Activated CD4-positive, alpha-beta T cell treated with anti-CD3 and anti-CD28 coated beads for 36 hours (primary cell): ENCODE measurements at places on chromosomes 16 and 17.

- peaks cover 66% of the 10 kb centered on the region for H3K36me3 ChIP-seq
- H3K4me3 ChIP-seq, result peak overlapping the region; percentile 100
- peaks cover 36% of the 10 kb centered on the region for H3K4me1 ChIP-seq
- peaks cover 2% of the 10 kb centered on the region for H3K27me3 ChIP-seq
- H3K27ac ChIP-seq, result peak overlapping the region; percentile 100
Measured at GRCh38 chr17:58331815-58332777, 3.5 kb upstream of the TSPOAP1 start.

DNA sequence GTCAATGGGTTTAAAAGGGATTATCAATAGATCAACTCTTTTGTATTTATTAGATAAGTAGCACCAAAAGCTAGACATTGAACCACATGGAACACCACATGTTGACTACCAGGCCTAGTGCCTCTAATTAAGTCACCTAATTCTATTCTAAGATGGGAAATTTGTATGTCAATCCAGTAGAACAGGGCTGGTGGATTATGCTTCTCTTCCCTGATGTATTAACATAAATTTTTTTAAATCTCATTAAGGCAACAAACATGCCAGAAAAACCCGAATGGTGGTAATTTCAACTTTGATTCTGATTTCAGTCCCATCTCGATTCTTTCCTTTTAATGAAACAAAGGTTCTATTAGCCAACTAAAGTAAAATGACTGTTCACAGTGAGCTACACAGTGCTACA is 92.6 kb downstream of the KANSL1 start:
- H3K36me3 ChIP-seq, result peaks cover 1% of the 10 kb centered on the region
- no peak overlapping the region for H3K4me3 ChIP-seq

GRCh38 chr16:3654249-3654991 is at the start of gene DNASE1:
TSS of gene DNASE1 (plus strand) at chr16:3654691. CDS start at chr16:3655374, 683 bp downstream.
- peak; percentile 82 for DNase-seq
- peak within 1 kb of the TSS; percentile 34 for H3K27ac ChIP-seq
- H3K4me3 ChIP-seq, result no peak within 1 kb of the TSS
- peaks cover 20% of the 10 kb centered on the region for H3K36me3 ChIP-seq
- peaks cover 4% of the 10 kb centered on the region for H3K4me1 ChIP-seq

DNA sequence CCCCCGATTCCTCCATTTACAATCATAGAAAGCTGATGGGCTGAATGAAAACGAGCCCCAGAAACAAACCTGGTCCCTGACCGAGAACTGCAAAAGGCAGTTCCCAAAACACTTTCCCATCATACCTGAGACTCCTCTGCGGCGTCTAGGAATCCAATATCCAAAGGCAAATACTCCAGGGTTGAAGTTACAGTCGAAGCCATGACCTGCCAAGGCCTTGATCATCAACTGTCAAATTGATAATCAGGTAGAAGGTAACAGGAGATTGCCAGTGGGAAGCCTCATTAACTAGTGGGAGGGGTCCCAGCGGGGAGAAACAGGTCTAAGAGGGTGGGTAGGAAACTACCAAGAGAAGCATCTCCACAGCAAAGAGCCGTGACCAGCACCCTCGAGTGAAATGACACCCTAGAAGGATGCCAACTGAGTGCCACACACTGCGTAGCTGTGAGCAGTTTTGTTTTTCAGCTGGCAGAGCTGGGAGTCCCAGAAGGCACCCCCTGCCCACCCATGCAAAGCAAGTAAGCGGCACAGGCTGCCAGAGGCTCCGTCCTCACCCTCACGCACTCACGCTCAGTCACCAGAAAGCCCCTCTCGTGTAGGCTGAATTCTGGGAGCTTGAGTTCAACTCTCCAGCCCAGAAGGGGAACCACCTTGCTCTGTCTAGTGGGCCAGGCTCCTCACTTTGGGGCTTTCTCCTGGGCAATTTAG is 146.1 kb downstream of the GAS7 start:
- no peaks in the 10 kb centered on the region for H3K4me1 ChIP-seq
- no peaks in the 10 kb centered on the region for H3K36me3 ChIP-seq
- no peak overlapping the region for H3K27ac ChIP-seq
- H3K4me3 ChIP-seq, result no peak overlapping the region

GRCh38 chr16:66273644-66274334 is 92.7 kb upstream of the CDH5 start:
- DNase-seq, result no peak
- H3K4me1 ChIP-seq, result peaks cover 11% of the 10 kb centered on the region
- H3K27ac ChIP-seq, result no peak overlapping the region
- no peak overlapping the region for H3K4me3 ChIP-seq
- peaks cover 25% of the 10 kb centered on the region for H3K27me3 ChIP-seq

DNA sequence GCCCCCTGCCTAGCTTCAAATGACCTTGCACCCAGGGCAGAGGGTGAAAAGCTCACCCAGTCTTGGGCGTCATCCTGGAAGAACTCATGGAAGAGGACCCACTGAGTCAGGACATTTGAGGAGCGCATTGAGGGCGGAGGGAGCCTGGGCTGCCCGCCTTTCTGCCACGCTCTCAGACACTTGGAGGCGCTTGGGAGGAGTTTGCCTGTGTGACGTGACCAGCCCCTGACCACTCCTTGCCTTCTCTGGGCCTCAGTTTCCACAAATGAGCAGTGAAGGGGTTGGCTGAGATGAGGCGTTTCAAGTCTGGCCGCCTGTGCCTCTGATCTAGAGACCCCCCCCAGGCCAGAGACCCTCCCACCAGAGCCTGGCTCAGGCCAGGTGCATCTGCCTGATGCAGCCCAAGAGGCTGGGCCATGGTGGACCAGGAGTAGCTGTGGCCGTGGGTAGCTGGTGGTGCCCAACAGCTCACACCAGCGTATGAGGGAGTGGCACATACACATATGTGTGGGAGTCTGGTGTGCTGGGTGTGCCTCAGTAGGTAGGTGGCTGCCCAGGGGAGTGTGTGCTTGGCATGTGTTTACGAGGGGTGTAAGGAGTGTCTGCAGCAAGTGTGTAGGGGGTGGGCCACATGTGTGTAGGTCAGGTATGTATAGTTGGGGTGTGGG is 80.2 kb upstream of the TOB1 start:
- no peak overlapping the region for H3K4me3 ChIP-seq
- H3K4me1 ChIP-seq, result peaks cover 33% of the 10 kb centered on the region
- no peak overlapping the region for H3K27ac ChIP-seq
- no peaks in the 10 kb centered on the region for H3K36me3 ChIP-seq
- DNase-seq, result no peak

- peaks cover 4% of the 10 kb centered on the region for H3K4me1 ChIP-seq
- DNase-seq, result no peak
- no peak overlapping the region for H3K4me3 ChIP-seq
- H3K27ac ChIP-seq, result no peak overlapping the region
- no peaks in the 10 kb centered on the region for H3K27me3 ChIP-seq
Measured at GRCh38 chr16:22402191-22402590, 27.8 kb upstream of the CDR2 start.

DNA sequence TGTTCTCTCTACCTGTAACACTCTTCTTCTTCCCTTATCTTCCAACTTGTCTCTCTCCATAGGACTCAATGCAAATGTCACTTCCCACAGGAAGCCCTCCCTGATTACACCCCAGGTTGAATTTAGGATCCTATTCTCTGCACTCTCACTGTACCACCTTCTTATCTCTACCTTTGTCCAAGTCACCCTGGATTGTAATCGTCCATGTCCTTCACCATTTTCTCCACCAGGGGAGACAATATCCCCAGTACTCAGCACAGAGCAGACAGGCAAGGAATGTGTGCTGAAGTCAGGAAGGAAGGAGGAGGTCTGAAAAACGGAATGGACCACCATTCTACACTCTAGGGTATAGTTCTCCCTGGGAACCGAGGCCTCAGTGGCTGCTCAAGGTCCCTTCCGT is 14.2 kb downstream of the C16orf82 start:
- H3K27ac ChIP-seq, result no peak overlapping the region
- H3K4me3 ChIP-seq, result no peak overlapping the region
- no peaks in the 10 kb centered on the region for H3K36me3 ChIP-seq
- peaks cover 21% of the 10 kb centered on the region for H3K27me3 ChIP-seq
- H3K4me1 ChIP-seq, result no peaks in the 10 kb centered on the region

DNA sequence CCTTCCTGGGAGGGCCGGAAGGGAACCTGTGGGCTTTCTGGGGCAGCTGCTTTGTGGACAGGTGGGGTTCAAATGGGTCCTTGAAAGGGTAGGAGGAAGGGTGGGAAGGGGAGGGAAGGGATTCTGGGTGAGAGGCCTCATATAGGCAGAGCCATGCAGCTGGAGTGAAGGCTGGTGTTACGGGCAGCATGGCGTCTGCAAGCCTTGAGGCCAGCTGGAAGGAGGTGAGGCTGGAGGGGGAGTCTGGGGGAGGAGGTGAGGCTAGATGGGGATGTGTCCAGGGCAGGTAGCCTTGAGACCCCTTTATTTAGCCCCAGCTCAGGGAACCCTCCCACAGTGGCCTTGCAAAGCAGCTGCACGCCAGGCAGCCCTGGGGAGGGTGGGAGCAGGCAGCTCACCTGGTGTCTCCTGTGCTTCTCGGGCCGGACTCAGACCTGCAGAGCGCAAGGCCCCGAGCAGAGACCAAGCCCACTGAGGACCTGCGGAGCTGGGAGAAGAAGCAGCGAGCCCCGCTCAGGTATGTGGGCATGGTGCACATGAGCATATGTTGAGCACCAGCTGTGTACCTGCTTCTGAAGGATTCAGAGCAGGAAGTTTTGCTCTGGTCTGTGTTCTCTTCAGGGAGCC is 50.6 kb downstream of the SNX20 start:
- no peaks in the 10 kb centered on the region for H3K36me3 ChIP-seq
- no peaks in the 10 kb centered on the region for H3K27me3 ChIP-seq
- H3K4me1 ChIP-seq, result peaks cover 18% of the 10 kb centered on the region
- no peak overlapping the region for H3K27ac ChIP-seq
- no peak for DNase-seq

GRCh38 chr17:16081507-16082087 is 82.0 kb downstream of the TTC19 start:
- no peak for DNase-seq
- peaks cover 14% of the 10 kb centered on the region for H3K4me1 ChIP-seq
- peaks cover 60% of the 10 kb centered on the region for H3K36me3 ChIP-seq
- H3K4me3 ChIP-seq, result no peak overlapping the region
- H3K27ac ChIP-seq, result no peak overlapping the region

DNA sequence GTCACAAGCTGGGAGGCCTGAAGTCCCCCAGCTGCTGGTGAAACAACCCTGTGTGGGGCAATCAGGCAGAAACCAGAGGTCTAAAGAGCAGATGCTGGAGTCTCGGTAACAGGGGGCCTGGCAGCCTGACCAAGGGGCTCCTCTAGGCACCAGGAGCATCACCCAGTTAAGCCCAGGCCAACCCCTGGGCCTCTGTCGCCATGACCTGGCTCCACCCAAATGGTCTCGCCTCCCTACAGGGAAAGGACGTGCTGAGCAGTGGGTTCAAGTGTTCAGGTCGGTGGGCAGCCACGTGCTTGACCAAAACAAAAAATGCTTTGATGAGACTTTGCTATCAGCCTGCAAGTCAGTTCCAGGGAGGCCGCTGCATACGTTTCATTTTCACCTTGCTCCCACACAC is 240.3 kb downstream of the ZNF423 start:
- no peak overlapping the region for H3K27ac ChIP-seq
- no peak overlapping the region for H3K4me3 ChIP-seq
- H3K36me3 ChIP-seq, result no peaks in the 10 kb centered on the region

- no peak for DNase-seq
- H3K4me3 ChIP-seq, result no peak overlapping the region
- H3K27me3 ChIP-seq, result peaks cover 24% of the 10 kb centered on the region
- no peak overlapping the region for H3K27ac ChIP-seq
- H3K4me1 ChIP-seq, result peaks cover 23% of the 10 kb centered on the region
Measured at GRCh38 chr17:31916491-31917064, 15.1 kb upstream of the UTP6 start.

DNA sequence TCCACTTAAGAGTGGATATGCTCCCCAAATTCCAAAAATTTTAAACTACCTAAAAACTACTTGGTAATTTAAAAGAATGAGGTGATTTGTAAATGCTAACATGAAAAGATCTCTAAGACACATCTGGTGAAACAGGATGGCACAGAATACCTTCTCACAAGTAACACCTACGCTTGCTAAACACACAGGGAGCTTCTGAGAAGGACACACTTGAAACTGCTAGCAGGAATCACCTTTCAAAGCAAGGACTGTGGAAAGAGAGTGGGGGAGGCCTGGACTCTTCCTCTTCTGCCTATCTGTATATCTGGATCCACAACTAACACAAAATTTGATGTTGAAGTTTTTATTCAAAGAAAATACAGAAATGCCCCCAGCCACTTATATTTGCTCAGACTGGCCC is 52.4 kb downstream of the CYTH1 start:
- H3K36me3 ChIP-seq, result peaks cover 8% of the 10 kb centered on the region
- peak overlapping the region; percentile 84 for H3K27ac ChIP-seq
- peak overlapping the region; percentile 30 for H3K4me3 ChIP-seq
- DNase-seq, result no peak

DNA sequence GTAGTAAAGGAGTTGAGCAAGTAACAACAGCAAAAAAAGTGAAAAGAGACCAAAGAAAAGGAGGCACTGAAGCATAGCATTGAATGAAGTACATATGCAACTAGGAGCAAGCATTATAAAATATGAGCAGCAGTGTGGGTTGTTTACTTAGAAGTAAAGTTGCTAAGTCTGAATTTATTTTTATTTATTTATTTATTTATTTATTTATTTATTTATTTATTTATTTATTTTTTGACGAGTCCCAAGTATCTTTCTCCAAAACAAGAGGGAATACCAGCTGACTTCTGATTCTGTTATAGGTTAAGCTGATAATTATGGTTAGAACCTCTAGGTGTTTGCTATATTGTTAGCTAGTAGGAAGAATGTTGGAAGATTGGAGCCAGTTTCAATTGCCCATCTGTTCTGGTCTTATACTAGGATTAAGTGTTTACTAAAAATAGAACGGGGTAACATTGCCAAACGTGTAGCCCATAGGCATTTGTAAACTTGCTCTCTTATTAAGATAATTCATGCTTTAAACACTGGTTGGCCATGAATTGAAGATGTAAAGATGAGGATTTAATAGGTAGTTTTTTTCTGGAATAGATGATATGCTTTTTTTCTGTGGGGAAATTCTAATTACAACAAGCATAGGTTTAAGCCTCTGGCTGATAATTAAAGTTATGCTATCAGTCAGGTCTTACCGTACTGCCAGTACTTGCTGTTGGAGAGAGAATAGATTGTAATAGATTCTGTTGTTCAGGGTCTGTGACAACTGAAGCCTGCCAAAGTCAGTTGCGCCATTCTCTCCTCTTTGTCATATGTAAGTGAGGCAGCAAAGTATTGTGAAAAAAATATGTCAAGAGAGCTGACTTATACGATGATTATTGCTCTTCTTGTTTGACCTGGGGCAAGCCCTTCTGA is 66.7 kb downstream of the PPM1E start:
- peaks cover 16% of the 10 kb centered on the region for H3K27me3 ChIP-seq
- no peaks in the 10 kb centered on the region for H3K4me1 ChIP-seq
- no peak overlapping the region for H3K4me3 ChIP-seq
- no peak overlapping the region for H3K27ac ChIP-seq

GRCh38 chr17:9007052-9007714 is 14.1 kb upstream of the NTN1 start:
- no peak overlapping the region for H3K4me3 ChIP-seq
- H3K27ac ChIP-seq, result no peak overlapping the region
- H3K36me3 ChIP-seq, result no peaks in the 10 kb centered on the region
- peaks cover 49% of the 10 kb centered on the region for H3K27me3 ChIP-seq

- no peak for DNase-seq
- no peaks in the 10 kb centered on the region for H3K36me3 ChIP-seq
- no peak overlapping the region for H3K27ac ChIP-seq
- H3K4me1 ChIP-seq, result no peaks in the 10 kb centered on the region
- H3K27me3 ChIP-seq, result peaks cover 17% of the 10 kb centered on the region
- no peak overlapping the region for H3K4me3 ChIP-seq
Measured at GRCh38 chr16:25888868-25889267, 197.1 kb downstream of the HS3ST4 start.
